ENCODE measurements at places on chromosomes 13 and 19.
A peak's percentile ranks its signal among the peaks of the same experiment; 100 is the strongest.

DNA sequence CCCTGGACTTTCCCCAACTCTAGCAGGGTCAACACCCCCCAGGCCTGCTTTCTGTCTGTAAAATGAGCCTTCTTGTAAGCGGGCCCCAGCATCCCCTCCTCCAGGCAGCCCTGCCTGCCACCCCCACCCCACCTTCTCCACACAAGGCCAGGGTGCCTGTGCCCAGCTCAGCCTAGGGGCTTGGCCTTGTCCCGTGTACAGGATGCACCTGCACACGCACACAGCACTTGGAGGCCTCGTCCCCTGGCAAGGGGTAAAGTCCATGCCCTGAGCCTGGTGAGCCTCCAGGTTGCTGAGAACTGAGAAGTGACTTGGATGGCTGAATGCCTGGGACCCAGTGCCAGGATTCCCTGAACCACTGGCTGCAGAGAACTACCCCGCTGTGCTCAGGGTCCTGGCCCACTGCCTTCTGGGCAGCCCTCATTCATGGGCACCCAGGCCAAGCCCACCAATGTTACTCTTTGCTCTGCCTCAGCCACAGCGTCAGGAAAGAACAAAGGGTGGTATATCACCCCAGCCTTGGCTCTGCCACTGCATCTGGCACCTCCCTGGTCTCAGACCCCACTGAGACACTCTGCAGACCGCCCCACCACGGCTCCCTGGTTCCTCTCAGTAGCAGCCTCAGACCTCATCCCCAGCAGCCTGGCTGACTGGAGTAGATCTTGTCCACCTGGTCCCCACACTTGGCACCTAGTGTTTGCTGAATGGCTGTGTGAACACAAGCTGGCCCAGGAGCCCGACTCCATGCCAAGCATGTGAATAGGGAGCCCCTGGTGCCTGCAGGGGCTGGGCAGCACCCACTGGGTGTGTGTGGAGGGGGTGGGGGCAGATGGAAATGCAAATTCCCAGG lies 1.8 kb upstream of the TM6SF2 start:
- no peak for DNase-seq
- peaks cover 8% of the 10 kb centered on the region for H3K4me1 ChIP-seq
- H3K4me3 ChIP-seq, result no peak overlapping the region
- H3K36me3 ChIP-seq, result peaks cover 13% of the 10 kb centered on the region
- no peak overlapping the region for H3K27ac ChIP-seq

- H3K4me3 ChIP-seq, result peak overlapping the region; percentile 90
- H3K36me3 ChIP-seq, result peaks cover 33% of the 10 kb centered on the region
- DNase-seq, result no peak
- peaks cover 8% of the 10 kb centered on the region for H3K4me1 ChIP-seq
- peaks cover 11% of the 10 kb centered on the region for H3K27me3 ChIP-seq
Observed at GRCh38 chr19:10544242-10544752, 593 bp downstream of the ATG4D start.

DNA sequence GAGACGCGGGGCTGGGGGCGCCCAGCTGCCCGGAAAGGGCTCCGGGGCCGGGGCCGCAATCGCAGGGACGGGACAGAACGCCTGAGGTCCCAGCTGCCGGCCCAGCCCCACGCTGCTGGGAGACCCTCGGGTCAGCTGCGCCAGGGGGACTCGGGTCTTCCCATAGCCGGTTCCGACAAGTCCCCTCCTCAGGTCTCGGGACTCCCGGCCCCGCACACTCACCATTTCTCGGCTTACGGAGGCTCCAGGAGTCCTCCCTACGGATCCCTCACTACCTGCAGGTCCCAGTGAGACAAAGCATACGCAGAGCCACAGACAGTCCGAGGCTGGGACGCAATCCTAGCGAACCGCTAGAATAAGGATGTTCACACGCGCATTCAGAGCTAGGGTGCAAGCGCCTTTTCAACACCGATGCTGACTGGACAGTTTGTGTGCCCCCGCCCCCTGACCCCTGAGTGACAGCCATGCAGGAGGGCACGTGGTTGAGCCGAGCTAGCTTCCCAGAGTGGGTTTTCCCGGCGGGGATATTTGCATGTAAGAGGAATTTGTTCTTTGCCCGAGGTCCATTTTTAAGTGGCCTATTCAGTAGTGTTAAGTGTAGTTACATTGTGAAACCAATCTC lies 13.6 kb downstream of the ZNF490 start:
- H3K36me3 ChIP-seq, result peaks cover 16% of the 10 kb centered on the region
- no peaks in the 10 kb centered on the region for H3K27me3 ChIP-seq
- H3K4me1 ChIP-seq, result no peaks in the 10 kb centered on the region

DNA sequence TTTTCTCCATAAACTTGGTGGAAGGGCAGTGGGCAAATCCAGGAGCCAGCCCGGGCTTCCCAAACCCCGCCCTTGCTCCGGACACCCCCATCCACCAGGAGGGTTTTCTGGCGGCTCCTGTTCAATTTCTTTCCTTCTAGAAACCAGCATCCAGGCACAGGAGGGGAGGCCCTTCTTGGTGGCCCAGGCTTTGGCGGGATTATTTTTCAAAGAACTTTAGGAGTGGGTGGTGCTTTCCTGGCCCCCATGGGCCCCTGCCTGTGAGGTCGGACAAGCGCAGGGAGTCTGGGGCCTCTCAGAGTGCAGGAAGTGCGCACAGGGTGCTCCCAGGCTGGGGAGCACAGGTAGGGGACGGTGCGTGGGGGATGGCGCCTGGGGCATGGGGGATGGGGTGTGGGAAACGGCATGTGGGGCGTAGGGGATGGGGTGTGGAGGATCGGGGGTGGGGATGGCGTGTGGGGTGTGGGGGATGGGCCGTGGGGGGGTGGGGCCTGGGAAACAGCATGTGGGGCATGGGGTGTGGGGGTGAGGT lies 396 bp downstream of the F7 start:
- no peaks in the 10 kb centered on the region for H3K4me1 ChIP-seq
- no peaks in the 10 kb centered on the region for H3K27me3 ChIP-seq
- no peak for DNase-seq
- no peaks in the 10 kb centered on the region for H3K36me3 ChIP-seq

DNA sequence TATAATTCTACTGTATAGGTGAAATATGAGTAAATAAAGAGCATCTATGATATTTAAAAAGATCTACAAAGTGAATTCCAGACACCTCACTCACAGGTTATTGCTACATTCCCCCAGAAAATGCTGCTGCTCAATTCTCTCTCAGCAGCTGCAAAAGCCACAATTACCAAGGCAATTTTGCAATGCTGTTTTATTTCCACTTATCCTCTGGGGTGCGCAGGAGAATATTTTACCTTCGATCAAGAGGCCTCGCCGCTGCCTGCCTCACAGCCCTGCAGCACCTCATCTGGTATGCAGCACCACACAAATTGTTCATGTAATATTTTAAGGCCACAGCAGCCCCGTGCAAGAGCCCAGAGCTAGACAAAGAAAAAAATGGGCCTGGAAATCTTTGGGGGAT lies 333.2 kb downstream of the DNAJC15 start:
- H3K4me1 ChIP-seq, result no peaks in the 10 kb centered on the region
- no peaks in the 10 kb centered on the region for H3K36me3 ChIP-seq

- H3K4me3 ChIP-seq, result no peak overlapping the region
- H3K27ac ChIP-seq, result no peak overlapping the region
- no peaks in the 10 kb centered on the region for H3K36me3 ChIP-seq
- H3K4me1 ChIP-seq, result no peaks in the 10 kb centered on the region
Observed at GRCh38 chr13:101718496-101718895, 266.0 kb downstream of the ITGBL1 start.

DNA sequence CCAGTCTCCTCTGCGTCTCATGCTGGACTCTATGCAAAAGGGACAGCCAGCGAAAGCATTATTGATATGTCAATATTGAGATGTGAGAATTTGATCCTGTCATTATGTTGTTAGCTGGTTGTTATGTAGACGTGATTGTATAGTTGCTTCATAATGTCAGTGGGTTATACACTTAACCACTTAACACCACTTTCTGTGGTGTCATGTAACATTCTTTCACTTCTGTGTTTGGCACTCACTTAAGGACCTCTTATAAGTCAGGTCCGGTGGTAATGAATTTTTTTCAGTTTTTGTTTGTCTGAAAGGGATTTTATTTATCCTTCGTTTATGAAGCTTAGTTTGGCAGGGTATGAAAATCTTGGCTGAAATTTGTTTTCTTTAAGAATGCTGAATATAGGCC lies 7.1 kb upstream of the SIGLEC7 start:
- H3K27ac ChIP-seq, result peak overlapping the region; percentile 59
- H3K27me3 ChIP-seq, result no peaks in the 10 kb centered on the region
- peak overlapping the region; percentile 23 for H3K4me3 ChIP-seq
- H3K4me1 ChIP-seq, result peaks cover 74% of the 10 kb centered on the region
- DNase-seq, result no peak
- peaks cover 1% of the 10 kb centered on the region for H3K36me3 ChIP-seq

GRCh38 chr19:3397266-3398022 lies 31.1 kb downstream of the NFIC start:
- H3K27ac ChIP-seq, result no peak overlapping the region
- H3K4me3 ChIP-seq, result no peak overlapping the region
- DNase-seq, result no peak
- peaks cover 3% of the 10 kb centered on the region for H3K36me3 ChIP-seq

GRCh38 chr19:18460900-18461299 lies 23.0 kb upstream of the ISYNA1 start:
- H3K36me3 ChIP-seq, result peaks cover 49% of the 10 kb centered on the region
- no peak for DNase-seq
- no peaks in the 10 kb centered on the region for H3K27me3 ChIP-seq
- peaks cover 29% of the 10 kb centered on the region for H3K4me1 ChIP-seq

DNA sequence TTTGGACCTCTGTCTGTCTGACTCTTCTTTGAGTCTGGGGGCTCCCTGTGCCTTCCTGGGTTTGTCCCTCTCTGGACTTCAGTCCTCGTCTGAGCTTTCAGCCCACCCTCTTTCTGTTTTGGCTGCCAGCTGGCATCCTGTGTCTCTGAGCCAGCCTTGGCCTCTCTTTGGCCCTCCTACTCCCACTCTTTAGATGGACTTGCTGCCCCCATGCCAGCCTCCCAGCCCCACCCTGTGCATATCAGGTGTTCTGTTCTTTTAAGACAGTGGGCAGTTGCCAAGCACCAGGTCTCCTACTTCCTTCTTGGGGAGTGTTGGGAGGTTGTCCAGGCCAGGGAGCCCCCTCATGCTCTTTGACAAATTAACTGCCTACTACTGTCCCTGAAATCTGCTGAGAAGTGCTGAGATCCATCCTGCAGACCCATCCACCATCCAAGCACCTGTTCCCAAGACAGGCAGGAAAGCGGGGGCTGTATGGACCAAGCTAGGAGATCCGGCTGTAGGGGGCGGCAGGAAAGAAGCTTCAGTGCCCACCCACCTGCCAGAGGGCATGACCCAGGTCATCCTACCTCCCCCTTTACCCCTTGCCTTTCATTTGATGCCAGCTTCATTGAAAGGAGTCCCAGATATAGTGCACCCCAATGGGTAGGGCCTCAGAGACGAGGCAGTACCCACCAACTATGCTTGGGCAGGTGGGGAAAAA lies 9.6 kb downstream of the CIC start:
- no peak overlapping the region for H3K4me3 ChIP-seq
- H3K4me1 ChIP-seq, result peaks cover 41% of the 10 kb centered on the region

DNA sequence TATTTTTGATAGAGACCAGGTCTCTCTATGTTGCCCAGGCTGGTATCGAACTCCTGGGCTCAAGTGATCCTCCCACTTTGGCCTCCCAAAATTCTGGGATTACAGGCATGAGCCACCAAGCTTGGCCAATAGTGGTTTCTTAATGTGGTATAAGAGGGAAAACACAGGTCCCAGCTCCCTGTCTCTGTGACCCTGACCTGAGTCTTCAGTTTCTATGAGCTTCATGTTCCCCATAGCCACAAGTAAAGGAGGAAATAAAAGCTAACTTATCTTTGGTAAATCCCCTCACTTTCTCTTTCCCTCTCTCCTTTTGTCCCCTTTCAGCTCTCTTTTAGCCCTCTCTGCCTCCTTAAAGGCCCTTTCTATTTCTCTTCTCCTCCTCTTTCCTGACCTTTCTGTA lies 50.3 kb downstream of the ABCC4 start:
- H3K27ac ChIP-seq, result no peak overlapping the region
- no peaks in the 10 kb centered on the region for H3K27me3 ChIP-seq
- H3K4me1 ChIP-seq, result peaks cover 12% of the 10 kb centered on the region
- H3K36me3 ChIP-seq, result no peaks in the 10 kb centered on the region
- DNase-seq, result no peak

DNA sequence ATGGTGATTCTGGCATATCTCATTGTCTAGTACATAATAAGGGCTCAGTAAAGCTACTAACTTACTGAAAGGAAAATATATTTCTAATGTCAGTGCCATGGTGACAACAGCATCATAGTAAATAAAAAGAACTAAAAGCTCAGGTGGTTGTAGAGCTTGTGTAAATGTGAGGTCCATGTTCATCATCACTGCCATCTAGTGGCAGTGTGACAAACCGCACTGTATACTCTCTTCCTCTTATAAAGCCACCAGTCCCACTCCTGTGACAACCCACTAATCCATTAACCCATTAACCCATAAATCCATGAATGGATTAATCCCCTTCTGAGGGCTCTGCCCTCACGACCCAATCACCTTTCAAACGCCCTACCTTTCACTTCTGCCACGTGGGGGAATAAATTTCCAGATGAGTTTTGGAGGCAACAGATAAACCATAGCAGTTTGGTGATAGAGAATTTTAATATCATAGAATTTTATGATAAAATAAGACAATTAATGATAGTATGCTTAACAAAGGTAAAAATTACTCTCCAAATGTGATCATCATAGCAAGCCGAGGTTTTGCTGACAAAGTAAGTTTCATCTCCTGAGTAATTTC lies 160.4 kb upstream of the SGCG start:
- no peaks in the 10 kb centered on the region for H3K36me3 ChIP-seq
- no peak overlapping the region for H3K27ac ChIP-seq
- no peaks in the 10 kb centered on the region for H3K4me1 ChIP-seq
- H3K27me3 ChIP-seq, result peaks cover 30% of the 10 kb centered on the region
- H3K4me3 ChIP-seq, result no peak overlapping the region

DNA sequence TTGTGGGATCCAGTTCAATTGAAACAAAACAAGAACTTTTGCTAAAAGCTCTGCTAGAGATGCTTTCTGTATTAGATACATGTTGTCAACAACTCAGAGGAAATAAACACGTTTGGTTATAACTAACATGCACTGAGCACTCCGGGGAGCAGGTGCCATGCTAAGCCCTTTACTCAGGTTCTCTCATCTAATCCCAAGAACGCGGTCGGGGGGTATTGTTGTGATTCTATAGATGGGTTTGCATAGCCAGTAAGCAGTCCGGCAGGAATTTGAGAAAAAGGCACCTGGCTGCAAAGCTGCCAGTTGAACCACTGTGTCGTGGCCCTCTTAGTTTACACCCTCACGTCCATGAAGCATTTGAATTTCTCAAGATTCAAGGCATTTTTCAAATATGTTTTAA lies 24.3 kb upstream of the SPACA7 start:
- no peak for DNase-seq
- peaks cover 25% of the 10 kb centered on the region for H3K27me3 ChIP-seq
- H3K27ac ChIP-seq, result no peak overlapping the region
- no peaks in the 10 kb centered on the region for H3K4me1 ChIP-seq

- H3K4me1 ChIP-seq, result no peaks in the 10 kb centered on the region
- H3K27ac ChIP-seq, result no peak overlapping the region
- no peaks in the 10 kb centered on the region for H3K36me3 ChIP-seq
- H3K4me3 ChIP-seq, result no peak overlapping the region
Observed at GRCh38 chr13:63206461-63206860, 1790.8 kb upstream of the PCDH20 start.
